ENCODE measurements at places on chromosomes 3 and 15.

- H3K27ac ChIP-seq: no peak overlapping the region
- DNase-seq: no peak
These were observed 88.9 kb upstream of the TBC1D5 start for GRCh38 chr3:17831366-17831765.

- H3K27ac ChIP-seq: no peak overlapping the region
- no peak for DNase-seq
These were observed 188.1 kb downstream of the BBX start for GRCh38 chr3:107710851-107711250.

- no peak for DNase-seq
- H3K36me3 ChIP-seq: peaks cover 3% of the 10 kb centered on the region
- H3K27me3 ChIP-seq: no peaks in the 10 kb centered on the region
- no peak overlapping the region for H3K4me3 ChIP-seq
These were observed 99.4 kb upstream of the IQSEC1 start for GRCh38 chr3:13172644-13173013.

DNA sequence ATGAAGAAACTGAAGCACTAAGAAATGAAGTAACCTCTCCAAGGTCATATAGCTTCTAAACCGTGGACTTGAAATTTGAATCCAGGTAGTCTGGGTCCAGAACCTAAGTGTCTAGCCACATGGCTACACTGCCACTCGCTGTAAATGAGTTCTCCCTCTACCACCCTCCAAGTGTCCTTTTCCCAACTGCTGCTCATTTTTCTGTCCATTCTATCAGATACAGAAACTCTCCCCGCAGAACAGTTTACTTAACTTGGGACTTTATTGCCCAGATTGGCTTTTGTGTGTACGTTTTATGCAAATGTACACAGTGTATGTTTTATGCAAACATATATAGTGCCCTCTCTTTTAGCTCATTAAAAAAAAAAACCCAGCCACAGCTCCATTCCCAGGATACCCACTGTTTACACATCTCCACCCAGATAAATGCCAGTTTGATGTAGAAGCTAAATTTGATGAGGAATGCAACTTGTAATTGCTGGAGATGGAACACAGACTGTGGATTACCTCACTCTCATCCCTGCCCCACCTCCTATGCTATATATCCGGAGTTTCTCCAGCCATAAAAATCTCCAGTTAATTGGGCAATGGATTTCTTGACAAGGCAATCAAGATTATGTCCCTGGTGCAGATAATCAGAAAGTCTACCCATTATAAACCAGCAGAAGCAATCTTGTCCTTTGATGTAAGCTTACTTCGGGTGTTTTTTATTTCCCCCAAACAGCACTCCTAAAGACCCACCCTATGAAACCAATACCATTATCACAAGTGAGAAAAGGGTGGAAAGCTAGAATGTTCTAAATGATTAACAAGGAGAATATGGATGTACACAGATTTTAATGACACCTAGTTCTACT lies 42.0 kb downstream of the THBS1 start:
- H3K36me3 ChIP-seq: peaks cover 3% of the 10 kb centered on the region
- no peaks in the 10 kb centered on the region for H3K27me3 ChIP-seq
- H3K4me3 ChIP-seq: peak overlapping the region; percentile 15
- no peak for DNase-seq
- H3K4me1 ChIP-seq: peaks cover 45% of the 10 kb centered on the region
- peak overlapping the region; percentile 97 for H3K27ac ChIP-seq

DNA sequence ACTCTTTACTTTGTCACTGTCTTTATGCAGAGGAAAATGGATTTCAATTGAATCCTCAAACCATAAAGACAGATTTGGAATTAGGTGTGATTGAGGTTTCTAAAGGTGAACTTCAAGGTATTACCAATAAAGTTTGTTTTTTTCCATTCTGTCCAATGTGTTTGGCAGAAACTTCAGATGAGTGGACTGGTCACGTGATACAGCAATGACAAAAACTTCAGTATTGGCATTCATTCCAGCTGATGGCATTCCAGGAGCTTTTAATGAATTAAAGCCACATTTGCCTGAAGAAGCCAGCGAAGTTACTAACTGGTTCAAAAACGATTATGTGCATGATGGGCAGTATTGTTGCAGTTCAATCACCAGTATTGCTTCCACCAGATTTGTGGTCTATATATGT lies 4.5 kb upstream of the MASP1 start:
- H3K4me3 ChIP-seq: no peak overlapping the region
- DNase-seq: no peak
- H3K4me1 ChIP-seq: no peaks in the 10 kb centered on the region
- no peaks in the 10 kb centered on the region for H3K36me3 ChIP-seq
- H3K27ac ChIP-seq: no peak overlapping the region

DNA sequence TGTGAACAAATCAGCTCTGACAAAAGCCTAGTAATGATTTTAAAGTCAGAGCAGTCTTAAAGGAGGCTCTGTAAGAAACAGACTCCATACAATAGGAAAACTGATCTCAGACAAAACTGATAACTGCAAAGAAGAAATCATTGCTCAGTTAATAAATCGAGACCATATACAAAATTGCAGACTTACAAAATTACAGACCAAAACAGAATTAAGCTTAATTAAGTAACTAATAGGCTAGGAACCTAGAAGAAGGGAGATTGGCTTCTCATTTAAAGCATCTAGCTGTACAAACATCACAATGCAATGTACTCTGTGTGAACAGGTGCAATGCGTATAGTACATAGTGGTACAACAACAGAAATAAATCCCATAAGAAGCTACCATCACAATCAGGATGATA lies 46.3 kb downstream of the ZBTB20 start:
- peak overlapping the region; percentile 92 for H3K4me3 ChIP-seq
- DNase-seq: no peak
- peaks cover 3% of the 10 kb centered on the region for H3K36me3 ChIP-seq
- peaks cover 25% of the 10 kb centered on the region for H3K4me1 ChIP-seq
- no peaks in the 10 kb centered on the region for H3K27me3 ChIP-seq

- H3K4me1 ChIP-seq: peaks cover 23% of the 10 kb centered on the region
- no peaks in the 10 kb centered on the region for H3K36me3 ChIP-seq
- no peaks in the 10 kb centered on the region for H3K27me3 ChIP-seq
- peak overlapping the region; percentile 54 for H3K27ac ChIP-seq
- H3K4me3 ChIP-seq: no peak overlapping the region
These were observed 231.3 kb upstream of the SATB1 start for GRCh38 chr3:18656410-18656809.

DNA sequence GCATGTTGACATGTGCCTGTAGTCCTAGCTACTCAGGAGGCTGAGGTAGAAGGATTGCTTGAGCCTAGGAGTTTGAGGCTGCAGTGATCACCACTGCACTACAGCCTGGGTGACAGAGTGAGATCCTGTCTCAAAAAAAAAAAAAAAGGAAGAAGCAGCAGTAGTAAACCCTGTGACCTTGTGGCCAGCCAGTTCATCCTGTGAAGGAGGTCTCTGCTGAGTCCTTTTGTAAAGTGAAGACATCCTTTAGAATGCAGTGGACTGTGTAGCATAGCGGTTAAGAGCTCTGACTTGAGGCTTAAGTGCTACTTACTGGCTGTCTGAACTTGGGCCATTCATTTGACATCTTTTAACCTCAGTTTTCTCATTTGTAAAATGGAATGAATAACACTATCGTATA lies 8.3 kb downstream of the EXOSC7 start:
- no peaks in the 10 kb centered on the region for H3K36me3 ChIP-seq
- H3K4me3 ChIP-seq: no peak overlapping the region
- DNase-seq: no peak
- H3K27ac ChIP-seq: no peak overlapping the region
- peaks cover 58% of the 10 kb centered on the region for H3K4me1 ChIP-seq
- no peaks in the 10 kb centered on the region for H3K27me3 ChIP-seq

DNA sequence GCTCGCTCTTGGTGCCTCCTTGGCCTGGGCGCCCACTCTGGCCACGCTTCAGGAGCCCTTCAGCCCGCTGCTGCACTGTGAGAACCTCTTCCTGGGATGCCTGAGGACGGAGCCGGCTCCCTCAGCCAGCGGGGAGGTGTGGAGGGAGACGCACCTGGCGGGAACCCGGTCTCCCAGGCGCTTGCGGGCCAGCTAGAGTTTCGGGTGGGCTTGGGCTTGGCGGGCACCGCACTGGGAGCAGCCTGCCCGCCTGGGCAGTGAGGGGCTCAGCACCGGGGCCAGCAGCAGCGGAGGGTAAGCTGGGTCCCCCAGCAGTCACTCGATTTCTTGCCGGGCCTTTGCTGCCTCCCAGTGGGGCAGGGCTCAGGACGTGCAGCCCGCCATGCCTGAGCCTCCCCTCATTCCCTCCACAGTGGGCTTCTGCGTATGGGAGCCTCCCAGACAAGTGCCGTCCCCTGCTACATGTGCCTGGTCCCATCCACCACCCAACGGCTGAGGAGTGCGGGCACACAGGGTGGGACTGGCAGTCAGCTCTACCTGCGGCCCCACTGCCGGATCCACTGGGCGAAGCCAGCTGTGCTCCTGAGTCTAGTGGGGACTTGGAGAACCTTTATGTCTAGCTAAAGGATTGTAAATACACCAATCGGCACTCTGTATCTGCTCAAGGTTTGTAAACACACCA lies 708.7 kb downstream of the VGLL3 start:
- DNase-seq: no peak
- no peaks in the 10 kb centered on the region for H3K36me3 ChIP-seq
- no peak overlapping the region for H3K27ac ChIP-seq
- no peak overlapping the region for H3K4me3 ChIP-seq
- no peaks in the 10 kb centered on the region for H3K27me3 ChIP-seq
- no peaks in the 10 kb centered on the region for H3K4me1 ChIP-seq

- no peaks in the 10 kb centered on the region for H3K36me3 ChIP-seq
- H3K4me3 ChIP-seq: no peak overlapping the region
- no peaks in the 10 kb centered on the region for H3K4me1 ChIP-seq
- no peak overlapping the region for H3K27ac ChIP-seq
These were observed 14.1 kb downstream of the CYP1A2 start for GRCh38 chr15:74762791-74763150.

DNA sequence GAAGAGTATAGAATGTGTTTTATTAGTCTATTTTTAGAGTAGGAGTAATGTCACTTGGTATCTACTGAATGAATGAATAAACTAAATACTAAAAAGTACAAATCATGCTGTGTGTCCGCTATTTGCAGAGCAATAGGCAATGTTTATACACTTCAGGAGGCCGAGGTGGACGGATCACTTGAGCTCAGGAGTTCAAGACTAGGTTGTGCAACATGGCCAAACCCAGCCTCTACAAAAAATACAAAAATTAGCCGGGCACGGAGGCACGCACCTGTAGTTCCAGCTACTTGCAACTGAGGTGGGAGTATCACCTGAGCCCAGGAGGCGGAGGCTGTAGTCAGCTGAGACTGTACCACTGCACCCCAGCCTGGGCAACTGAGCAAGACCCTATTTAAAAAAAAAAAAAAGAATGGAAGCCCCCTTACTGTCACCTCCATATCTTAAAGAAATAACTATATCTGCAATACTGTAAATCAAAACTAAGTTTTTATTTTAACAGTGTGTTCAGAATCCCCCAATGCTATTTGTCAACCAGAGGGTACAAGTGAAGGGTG lies 98.4 kb downstream of the DHX30 start:
- no peaks in the 10 kb centered on the region for H3K27me3 ChIP-seq
- H3K4me3 ChIP-seq: no peak overlapping the region
- H3K27ac ChIP-seq: no peak overlapping the region
- H3K36me3 ChIP-seq: peaks cover 2% of the 10 kb centered on the region
- no peak for DNase-seq
- peaks cover 8% of the 10 kb centered on the region for H3K4me1 ChIP-seq

GRCh38 chr3:175869404-175869803 lies 1010.3 kb downstream of the NAALADL2 start:
- no peak for DNase-seq
- no peaks in the 10 kb centered on the region for H3K27me3 ChIP-seq
- no peak overlapping the region for H3K4me3 ChIP-seq
- no peaks in the 10 kb centered on the region for H3K4me1 ChIP-seq
- H3K36me3 ChIP-seq: no peaks in the 10 kb centered on the region

DNA sequence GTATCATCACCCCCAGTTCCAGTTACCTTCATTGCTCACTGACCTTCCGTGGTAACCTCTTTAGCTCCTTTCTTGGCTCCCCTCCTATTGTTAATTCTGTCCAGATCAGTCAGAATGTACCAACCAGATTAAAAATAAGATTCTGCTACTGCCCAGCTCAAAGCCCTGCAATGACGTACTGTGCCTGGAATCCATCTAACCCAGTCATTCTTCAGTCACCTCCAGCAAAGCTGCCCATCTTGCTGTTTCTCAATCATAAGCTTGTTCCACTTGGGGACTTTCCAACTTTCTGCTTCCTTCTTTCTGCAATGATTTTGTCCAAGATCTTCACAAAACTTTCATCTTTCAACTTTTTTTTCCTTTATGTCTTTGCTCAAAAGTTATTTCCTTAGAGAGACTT lies 512.0 kb upstream of the ZNF385D start:
- H3K4me1 ChIP-seq: no peaks in the 10 kb centered on the region
- H3K27ac ChIP-seq: no peak overlapping the region
- no peaks in the 10 kb centered on the region for H3K27me3 ChIP-seq
- no peak for DNase-seq

DNA sequence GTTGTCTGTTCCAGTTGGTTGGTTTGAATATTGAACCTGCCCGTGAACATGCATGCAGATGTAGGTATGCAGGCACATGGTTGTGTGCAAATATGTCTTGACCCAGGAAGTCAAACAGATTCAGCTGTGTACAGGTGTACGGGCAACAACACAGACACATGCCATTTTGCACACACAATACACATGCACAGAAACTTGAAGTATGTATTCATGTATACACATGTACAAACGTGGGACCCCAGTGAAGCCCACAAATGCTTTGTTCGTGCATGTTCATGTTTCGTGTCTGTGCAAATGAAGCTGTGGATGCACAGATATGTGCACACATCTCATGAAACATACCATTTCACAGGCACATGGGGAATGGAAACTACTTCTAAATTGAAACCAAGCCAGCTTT lies 30.7 kb downstream of the IDH3A start:
- H3K4me3 ChIP-seq: no peak overlapping the region
- DNase-seq: no peak
- peaks cover 4% of the 10 kb centered on the region for H3K36me3 ChIP-seq
- peaks cover 6% of the 10 kb centered on the region for H3K4me1 ChIP-seq
- peaks cover 8% of the 10 kb centered on the region for H3K27me3 ChIP-seq
- H3K27ac ChIP-seq: no peak overlapping the region

- no peak overlapping the region for H3K4me3 ChIP-seq
- H3K4me1 ChIP-seq: no peaks in the 10 kb centered on the region
- no peak overlapping the region for H3K27ac ChIP-seq
- H3K27me3 ChIP-seq: no peaks in the 10 kb centered on the region
- DNase-seq: no peak
These were observed 20.8 kb upstream of the CAPN3 start for GRCh38 chr15:42338500-42338899.

DNA sequence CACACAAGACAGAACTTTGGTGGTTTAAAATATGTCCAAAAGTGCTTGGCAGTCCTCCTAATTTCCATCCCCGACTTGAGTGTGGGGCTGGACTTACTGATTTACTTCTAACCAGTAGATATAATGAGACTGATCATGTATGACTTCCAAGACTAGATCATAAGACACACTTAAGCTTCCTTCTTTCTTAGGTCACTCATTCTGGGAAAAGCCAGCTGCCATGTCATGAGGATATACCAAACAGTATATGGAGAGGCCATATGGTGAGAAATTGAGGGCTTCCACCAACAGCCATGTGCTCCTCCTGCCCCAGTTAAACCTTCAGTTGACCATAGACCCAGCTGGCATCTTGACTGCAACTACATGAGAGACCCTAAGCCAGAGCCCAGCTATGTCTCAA lies 282.8 kb upstream of the PROK2 start:
- H3K4me3 ChIP-seq: no peak overlapping the region
- no peak overlapping the region for H3K27ac ChIP-seq
- no peak for DNase-seq
- no peaks in the 10 kb centered on the region for H3K36me3 ChIP-seq

GRCh38 chr3:43217633-43218032 lies 68.7 kb upstream of the SNRK start:
- no peak for DNase-seq
- H3K27me3 ChIP-seq: peaks cover 6% of the 10 kb centered on the region
- no peaks in the 10 kb centered on the region for H3K36me3 ChIP-seq
- H3K4me3 ChIP-seq: no peak overlapping the region
- H3K27ac ChIP-seq: peak overlapping the region; percentile 71
- H3K4me1 ChIP-seq: peaks cover 45% of the 10 kb centered on the region
